ENCODE measurements at places on chromosomes 1 and 21.

GRCh38 chr21:20720623-20721022 is 277.6 kb upstream of the NCAM2 start:
- DNase-seq, result no peak

GRCh38 chr1:947958-948357 is 11.1 kb downstream of the NOC2L start:
- no peak for DNase-seq

- DNase-seq, result no peak
Observed at GRCh38 chr1:116911188-116911553, 1.5 kb downstream of the PTGFRN start.

DNA sequence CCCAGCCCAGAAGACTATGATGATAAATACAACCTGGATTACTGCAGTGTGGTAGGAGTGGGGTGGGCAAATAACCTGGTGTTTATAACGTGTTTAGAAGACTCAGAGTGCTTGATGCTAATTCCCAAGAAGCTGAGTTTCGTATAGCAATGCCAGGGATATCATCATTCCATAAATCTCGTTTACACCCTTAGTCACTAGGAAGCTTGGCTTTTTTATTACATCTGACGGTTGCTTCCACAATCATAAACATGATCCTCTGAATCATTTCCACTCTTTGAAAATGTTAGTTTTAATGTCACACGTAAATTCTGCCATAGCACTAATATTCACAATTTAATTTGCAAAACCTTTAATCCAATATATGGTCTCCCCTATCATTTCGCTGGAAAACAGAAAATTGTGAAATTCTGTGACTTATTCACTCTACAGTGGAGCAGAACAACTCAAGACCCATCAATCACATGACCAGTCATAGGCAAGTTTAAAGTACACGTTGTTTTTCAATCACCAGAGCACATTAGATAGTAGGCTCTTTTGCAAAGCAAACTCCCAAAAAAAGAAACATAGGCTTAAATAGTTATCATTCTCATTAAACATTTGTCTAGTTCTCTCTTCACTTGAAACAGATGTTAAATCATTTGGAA is 321.0 kb downstream of the LTN1 start:
- DNase-seq, result no peak

- no peak for DNase-seq
Observed at GRCh38 chr1:225451340-225451739, 23.5 kb upstream of the LBR start.

- no peak for DNase-seq
Observed at GRCh38 chr1:244874974-244875579, 10.7 kb upstream of the HNRNPU start.

DNA sequence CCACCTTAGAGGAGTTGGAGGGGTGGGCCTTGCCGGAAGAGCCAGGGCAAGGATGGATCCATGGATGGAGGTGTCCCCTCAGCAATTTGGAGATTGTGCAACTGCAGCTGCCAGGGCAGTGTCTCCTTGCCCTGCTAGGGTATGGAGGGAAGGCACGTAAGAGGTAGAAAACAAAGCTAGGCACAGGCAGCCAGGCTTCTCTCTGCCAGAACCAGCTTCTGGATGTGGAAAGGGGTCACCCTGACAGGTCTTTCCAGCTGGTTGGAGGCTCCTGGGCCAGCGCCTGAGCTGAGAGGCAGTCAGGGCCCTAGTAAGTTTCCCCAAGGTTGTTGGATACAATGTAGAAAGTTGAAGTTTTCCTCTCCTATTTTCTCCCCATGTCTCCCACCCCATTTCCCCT is 15.2 kb upstream of the SLC25A34 start:
- no peak for DNase-seq

GRCh38 chr21:34582506-34583150 is 32.3 kb downstream of the RCAN1 start:
- peak; percentile 9 for DNase-seq

DNA sequence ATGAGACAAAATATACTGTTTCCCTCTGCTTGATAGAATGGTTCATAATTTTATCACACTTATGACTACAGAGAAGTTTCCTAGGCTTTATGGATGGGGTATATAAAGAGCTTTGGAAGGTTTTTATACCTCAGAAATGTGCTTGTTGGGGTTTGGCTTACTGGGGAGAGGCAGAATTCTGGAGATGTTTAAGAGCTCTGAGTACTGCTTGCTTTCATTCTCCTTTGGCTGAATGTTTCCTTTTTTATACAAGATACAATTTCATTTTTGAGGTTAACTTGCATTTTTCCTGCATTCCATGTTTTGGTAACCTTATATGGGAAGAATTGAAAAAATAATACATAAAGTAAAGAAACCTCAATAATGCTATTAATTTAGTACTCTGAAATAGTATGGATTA is 157.7 kb upstream of the COL11A1 start:
- no peak for DNase-seq

GRCh38 chr21:31659286-31659535 is 282 bp upstream of the SOD1 start:
- DNase-seq, result no peak

GRCh38 chr1:62349470-62350233 is 30.4 kb upstream of the KANK4 start:
- no peak for DNase-seq

- DNase-seq, result no peak
Observed at GRCh38 chr1:214039394-214040018, 51.7 kb downstream of the PROX1 start.

DNA sequence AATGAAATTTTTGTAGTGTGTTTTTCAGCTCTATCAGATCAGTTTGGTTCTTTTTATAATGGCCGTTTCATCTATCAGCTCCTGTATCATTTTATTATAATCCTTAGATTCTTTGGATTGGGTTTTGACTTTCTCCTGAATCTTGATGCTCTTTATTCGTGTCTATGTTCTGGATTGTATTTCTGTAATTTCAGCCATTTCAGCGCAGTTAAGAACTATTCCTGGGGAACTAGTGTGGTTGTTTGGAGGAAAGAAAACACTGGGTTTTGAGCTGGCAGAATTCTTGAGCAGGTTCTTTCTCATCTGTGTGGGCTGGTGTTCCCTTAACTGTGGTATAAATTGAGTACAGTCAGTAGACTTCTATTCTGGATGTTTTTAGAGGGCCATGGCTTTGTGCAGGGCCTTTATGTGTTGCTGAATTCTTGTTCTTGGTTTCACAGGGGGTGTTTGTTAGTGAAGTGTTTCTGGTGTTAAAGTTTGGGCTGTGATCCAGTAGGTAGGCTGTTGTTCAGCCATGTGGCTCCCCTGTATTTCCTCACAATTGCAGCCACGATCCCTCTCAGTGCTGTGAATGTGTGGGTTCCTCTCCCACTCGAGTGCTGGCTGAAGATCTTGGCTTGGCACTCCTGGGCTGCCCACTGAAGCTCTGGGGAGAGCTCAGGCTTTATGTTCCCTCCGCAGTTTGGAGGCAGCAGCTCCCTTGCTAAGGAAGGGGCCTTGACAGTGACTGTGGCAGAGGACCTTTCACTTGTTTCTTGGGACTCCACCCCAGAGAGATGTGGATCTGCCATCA is 56.0 kb upstream of the CCDC190 start:
- DNase-seq, result no peak

- DNase-seq, result no peak
Observed at GRCh38 chr1:34283142-34283541, 106.4 kb downstream of the C1orf94 start.

DNA sequence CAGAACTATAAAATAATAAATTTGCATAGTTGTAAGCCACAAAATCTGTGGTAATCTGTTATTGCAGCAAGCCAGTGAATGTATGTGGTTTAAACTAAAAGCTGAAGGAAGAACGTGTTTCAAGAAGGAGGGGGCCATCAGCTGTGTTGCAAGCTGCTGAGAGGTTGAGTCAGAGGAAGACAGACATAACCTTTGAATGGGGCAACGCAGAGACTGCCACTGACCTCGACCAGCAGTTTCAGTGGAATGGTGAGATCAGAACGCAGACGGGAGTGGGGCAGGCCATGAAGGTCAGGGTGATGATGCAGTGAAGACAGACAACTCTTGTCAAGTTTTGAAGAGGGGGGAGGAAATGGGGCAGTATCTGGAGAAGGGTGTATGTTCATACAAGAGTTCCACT is 23.2 kb upstream of the QSOX1 start:
- DNase-seq, result peak; percentile 76

- DNase-seq, result peak; percentile 62
Observed at GRCh38 chr21:14591882-14592281, 45.8 kb upstream of the SAMSN1 start.

GRCh38 chr1:154769193-154769895 is 100.7 kb downstream of the KCNN3 start:
- DNase-seq, result no peak

GRCh38 chr1:111131693-111132092 is 8.2 kb downstream of the DRAM2 start:
- no peak for DNase-seq

- DNase-seq, result no peak
Observed at GRCh38 chr1:213457186-213457585, 406.1 kb downstream of the RPS6KC1 start.

GRCh38 chr1:30299393-30299792 is 424.0 kb downstream of the MATN1 start:
- DNase-seq, result no peak

DNA sequence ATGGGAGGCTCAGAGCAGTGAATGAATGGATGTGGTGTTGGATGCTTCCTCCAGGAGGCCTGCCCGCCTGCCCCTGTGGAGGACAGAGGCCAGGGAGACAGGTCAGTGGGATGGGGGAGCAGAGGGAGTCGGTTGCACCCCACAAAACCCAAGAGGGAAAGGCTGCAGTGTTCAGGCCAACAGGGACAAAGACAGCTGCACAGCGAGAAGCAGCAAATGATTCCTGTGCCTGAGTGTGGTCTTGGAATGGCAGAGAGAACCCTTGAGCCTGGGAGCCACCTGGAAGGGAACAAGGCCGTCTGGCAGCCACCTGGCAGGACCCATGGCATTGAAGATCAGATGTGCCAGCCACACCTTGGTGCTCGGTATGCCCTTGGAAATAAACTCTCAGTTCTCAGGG is 8.1 kb downstream of the TFF3 start:
- no peak for DNase-seq

GRCh38 chr1:160284220-160284781 is 632 bp downstream of the PEX19 start:
- no peak for DNase-seq

- no peak for DNase-seq
Observed at GRCh38 chr1:53658489-53659230, 80.3 kb downstream of the GLIS1 start.

DNA sequence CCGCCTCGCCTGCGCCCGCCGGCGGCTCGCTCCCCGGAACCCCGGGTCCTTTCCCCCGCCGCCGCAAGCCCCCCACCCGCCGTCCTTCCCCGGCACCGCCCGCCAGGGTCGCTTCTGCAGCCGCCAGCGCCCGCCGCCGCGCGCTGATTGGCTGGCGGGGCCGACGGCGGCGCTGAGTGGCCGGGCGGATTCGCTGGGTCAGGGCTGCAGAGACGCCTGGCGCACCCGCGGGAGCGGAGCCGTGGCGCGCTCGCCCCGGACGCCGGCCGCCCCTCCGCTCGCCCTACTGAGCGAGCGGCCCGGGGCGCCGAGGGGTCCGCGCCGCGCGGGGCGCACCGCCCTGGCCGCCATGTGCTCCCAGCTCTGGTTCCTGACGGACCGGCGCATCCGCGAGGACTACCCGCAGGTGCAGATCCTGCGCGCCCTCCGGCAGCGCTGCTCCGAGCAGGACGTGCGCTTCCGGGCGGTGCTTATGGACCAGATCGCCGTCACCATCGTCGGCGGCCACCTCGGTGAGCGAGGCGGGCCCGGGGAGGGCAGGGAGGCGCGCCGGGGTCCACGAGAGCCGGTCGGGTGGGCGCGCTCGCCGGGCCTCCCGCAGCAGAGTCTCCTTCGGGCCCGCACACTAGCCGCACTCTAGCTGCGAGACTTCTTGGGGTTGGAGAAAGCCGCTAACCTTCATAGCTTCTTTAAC is at the start of gene RIMKLA:
TSS of gene RIMKLA (plus strand) at position 207 of the 694 bp plus-strand sequence. CDS start at position 350, 143 bp downstream.
- peak; percentile 18 for DNase-seq

GRCh38 chr1:55127827-55128343 is 87.3 kb downstream of the USP24 start:
- no peak for DNase-seq

- no peak for DNase-seq
Observed at GRCh38 chr1:159282118-159282517, 20.0 kb upstream of the FCER1A start.

GRCh38 chr1:92922356-92923035 is 38.8 kb downstream of the DIPK1A start:
- DNase-seq, result no peak

- no peak for DNase-seq
Observed at GRCh38 chr1:165678509-165678908, 19.9 kb downstream of the ALDH9A1 start.

DNA sequence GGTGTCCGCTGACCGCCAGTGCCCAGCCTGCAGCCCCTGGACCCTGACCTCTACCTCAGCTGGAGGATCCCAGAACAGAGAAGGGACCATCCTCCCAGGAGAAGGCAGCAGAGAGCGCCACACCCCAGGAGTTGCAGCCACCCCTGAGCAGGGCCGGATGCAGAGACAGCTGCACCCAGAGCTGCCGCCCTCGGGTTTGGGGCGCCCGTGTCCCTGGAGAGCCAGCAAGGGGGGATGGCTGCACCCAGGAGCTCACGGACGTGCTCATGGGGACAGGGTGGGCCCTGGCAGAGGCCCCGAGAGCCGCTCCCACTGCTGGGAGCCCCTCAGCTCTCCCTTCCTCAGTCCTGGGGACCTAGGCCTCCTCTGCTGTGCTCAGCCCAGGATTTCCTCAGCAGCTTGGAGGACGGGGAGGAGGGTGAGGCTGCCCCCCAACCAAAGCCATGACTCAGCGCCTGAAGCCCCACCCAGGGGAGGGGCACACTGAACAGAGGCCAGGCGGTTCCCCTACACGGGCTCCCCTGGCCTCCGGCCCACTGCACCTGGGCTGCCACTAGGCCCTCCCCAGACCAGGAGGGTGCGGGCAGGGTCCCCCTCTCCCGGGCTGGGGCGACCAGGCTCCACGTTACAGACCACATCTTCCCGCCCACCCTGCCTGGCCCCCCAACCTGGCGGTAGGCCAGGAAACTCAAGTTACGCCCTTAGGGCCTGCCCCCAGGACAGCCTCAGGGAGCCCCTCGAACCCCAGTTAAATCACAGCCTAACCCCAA is 2.2 kb downstream of the ACAP3 start:
- peak; percentile 59 for DNase-seq

DNA sequence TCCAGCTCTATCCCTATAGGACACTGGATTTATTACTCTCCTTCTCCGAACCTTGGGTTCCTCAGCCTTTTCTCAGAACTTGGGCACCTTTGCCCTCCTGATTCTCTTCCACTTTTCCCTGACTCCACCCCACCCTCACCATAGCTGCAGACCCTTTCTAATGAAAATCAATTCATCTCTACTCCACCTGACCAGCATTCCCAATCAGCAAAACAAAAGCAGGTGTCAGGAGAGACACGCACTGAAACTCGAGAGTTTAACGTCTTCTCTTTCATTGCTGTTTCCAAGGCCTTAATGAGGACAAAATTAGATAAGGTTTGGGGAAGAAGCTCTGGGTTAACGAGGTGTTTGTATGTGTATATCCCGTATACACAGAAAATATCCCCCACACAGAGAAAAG is 208.8 kb downstream of the PLPP3 start:
- DNase-seq, result no peak

- no peak for DNase-seq
Observed at GRCh38 chr1:101308935-101309333, 72.1 kb downstream of the S1PR1 start.

GRCh38 chr1:31976401-31976800 is 37.3 kb upstream of the KHDRBS1 start:
- no peak for DNase-seq
